ENCODE measurements at places on chromosomes 4 and X. TPM values are rescaled to one million over a fixed set of nuclear protein-coding genes. Genes with fewer than 3 reads are reported as not detected.

Gene OFD1
- total RNA-seq: 49.0 TPM

Gene GAGE12C
- not detected for total RNA-seq

Gene SLC10A4
- total RNA-seq: 3.1 TPM

Gene HCFC1
- total RNA-seq: 41.3 TPM

Gene CENPVL1
- total RNA-seq: 0.71 TPM

Gene MAGEC1
- not detected for total RNA-seq

Gene KIF4A
- total RNA-seq: 7.6 TPM

Gene FRG2
- total RNA-seq: not detected

Gene TMPRSS11F
- not detected for total RNA-seq

Gene FGFBP1
- 0.71 TPM for total RNA-seq

Gene FUNDC2
- 41.6 TPM for total RNA-seq

Gene HSFX2
- not detected for total RNA-seq

Gene TCEAL6
- total RNA-seq: 3.2 TPM

Gene RGN
- total RNA-seq: 11.4 TPM

Gene IQSEC2
- total RNA-seq: 8.9 TPM

Gene GASK1B
- 46.1 TPM for total RNA-seq

Gene CLDN2
- 0.49 TPM for total RNA-seq

Gene RNF128
- 0.38 TPM for total RNA-seq

Gene FAM47A
- not detected for total RNA-seq

Gene PABPC1L2A
- total RNA-seq: not detected

Gene BST1
- total RNA-seq: 4.9 TPM

Gene KLB
- 0.11 TPM for total RNA-seq

Gene OPRPN
- 9.1 TPM for total RNA-seq

Gene MAGEA2
- not detected for total RNA-seq

Gene SLIT2
- total RNA-seq: 46.3 TPM
